ENCODE measurements at places on chromosomes 2 and 18. TPM values are rescaled to one million over a fixed set of nuclear protein-coding genes. Genes with fewer than 3 reads are reported as not detected.

- no peak for DNase-seq
Measured at GRCh38 chr18:73615506-73615905, 532.1 kb downstream of the FBXO15 start.

GPR39 gene
- total RNA-seq: 1.9 TPM

PMAIP1 gene
- 11.8 TPM for total RNA-seq

HOXD12 gene
- total RNA-seq: 0.27 TPM

MSH2 gene
- 10.6 TPM for total RNA-seq

SERPINB2 gene
- 88.7 TPM for total RNA-seq

DNA sequence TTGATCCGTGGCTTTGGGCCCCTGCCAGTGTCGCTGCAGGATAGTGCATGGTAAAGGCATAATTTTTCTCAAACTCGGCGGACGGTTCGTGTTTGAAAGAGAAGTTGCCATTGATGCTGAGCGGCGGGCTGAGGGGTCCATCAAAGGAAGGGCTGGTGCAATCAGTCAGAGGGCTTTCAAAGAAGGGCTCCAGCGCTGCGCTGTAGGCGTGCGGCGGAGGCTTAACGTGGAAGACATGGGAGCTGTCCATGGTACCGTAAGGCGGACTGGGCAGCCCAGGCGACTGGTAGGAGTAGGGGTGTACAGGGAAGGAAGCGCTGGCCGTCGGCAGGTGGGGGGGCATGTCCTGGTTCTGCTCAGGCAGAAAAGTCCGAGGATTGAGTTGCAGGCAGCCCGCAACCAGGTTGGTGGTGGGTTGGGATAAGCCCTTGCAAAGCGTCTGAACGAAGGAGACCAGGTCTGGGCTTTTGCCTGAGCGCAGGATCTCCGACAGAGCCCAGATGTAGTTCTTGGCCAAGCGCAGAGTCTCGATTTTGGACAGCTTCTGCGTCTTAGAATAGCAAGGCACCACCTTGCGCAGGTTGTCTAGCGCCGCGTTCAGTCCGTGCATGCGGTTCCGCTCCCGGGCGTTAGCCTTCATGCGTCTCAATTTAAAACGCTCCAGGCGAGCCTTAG is 2.3 kb downstream of the NEUROD1 start:
- DNase-seq: no peak

DNA sequence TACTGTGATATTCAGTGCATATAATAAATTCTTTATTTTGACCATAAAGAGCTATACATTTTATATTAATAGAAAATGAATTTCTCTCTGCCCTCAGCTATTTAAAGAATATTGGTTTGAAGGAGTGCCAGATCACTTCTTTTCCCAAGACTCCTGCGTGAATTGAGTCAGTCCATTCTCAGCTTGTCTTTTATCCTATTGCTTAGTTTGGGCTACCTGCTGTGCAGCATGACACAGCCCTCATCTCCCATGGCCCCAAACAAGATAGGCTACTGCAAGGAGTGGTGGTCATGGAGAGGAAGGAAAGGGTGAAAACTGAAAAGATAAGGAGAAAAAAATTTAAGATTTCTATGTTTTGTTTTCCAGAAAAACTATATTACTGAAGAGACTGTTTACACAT is 10.1 kb upstream of the FBXO11 start:
- no peak for DNase-seq

- no peak for DNase-seq
Measured at GRCh38 chr18:13618760-13619438, 107.5 kb downstream of the FAM210A start.

DNA sequence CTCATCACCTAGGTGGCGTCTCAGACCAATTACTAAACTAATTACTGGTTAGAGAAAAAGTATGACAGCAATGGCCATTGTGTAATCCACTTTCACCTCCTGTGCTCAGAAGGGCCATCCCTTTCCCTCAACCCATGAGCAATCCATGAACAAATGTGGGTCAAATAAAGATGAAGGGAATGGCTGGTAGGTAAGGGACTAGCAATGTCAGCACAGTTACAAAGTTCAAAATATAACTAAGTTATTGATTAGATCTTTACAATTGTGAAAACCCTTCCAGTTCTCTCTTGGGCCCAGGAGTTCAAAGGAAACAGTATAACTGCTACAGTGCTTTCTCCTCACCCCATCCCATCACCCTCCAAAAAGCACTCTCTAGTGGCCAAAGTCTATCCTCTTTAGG is 98.3 kb downstream of the DTNA start:
- DNase-seq: no peak

EVA1A gene
- 10.3 TPM for total RNA-seq

GRCh38 chr2:133484784-133485183 is 83.5 kb downstream of the NCKAP5 start:
- no peak for DNase-seq

DNA sequence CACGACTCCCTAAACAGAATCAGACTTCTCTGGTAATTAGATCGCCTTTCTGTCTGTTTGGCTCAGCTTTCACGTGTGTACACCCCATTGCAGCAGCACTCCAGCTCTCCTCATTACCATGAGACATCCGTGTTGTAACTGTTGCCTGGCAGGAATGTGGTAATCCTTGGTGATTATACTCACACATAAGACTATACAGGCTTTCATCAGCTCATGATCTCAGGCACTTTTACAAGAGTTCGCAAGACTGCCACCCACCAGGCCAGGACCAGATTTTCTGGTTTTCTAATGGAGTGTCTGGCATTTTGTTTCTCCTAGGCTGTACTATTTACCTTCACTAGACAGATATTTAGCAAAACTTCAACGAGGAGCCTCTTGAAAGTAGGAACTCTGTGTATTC is 50.2 kb downstream of the ACVR1 start:
- DNase-seq: peak; percentile 75

ALPI gene
- total RNA-seq: not detected

DNA sequence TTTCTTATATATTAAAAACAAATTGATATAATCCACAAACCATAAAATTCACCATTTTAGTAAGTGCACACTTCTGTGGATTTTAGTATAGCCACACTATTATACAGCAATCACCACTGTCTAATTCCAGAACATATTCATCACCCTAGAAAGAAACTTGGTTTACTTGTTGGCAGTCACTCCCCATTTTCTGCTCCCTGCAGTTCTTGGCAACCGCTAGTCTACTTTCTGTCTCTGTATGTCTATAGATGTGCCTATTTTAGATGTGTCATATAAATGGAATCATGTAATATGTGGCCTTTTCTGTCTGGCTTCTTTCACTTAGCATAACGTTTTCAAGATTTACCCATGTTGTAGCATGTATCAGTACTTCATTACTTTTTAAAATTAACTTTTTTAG is 5.7 kb downstream of the CKAP2L start:
- DNase-seq: no peak

DNA sequence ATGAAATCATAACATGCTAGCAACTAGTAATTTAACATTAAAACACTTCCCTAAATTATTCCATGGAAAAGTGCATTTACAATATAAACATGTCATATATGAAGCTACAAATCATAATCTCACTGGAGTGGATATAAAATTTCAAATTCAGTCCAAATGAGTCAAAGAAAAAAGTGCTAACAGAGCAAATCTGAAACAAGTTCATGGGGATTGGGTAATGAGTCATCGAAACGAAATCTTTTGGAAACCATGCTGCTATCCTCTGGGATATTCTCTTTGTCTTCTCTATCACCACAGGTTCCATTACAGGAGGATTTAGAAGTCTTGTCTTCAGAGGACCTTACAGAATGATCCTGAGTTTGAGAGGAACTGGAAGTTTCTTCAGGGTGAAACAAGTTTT is 34.1 kb downstream of the STK17B start:
- no peak for DNase-seq

ITGB6 gene
- total RNA-seq: 1.8 TPM

DNA sequence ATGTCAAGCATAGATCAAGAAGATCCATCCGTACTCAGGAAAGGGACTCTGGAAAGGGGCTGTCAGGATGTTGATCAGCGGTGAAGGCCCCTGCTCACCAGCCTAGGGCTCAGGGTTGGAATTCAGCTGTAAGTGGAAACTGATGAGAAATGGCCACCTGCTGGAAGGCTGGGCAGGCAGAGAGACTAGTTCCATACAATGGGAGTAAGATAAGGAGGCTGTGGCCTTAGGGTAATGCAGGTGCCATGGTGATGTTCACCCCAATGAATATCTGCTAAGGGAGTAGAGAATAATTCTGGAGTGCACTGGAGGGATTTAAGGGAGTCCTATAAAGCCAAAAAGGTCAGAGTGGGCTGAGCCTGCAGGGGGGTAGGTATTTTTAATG is 256.6 kb downstream of the CYRIA start:
- DNase-seq: no peak

DNA sequence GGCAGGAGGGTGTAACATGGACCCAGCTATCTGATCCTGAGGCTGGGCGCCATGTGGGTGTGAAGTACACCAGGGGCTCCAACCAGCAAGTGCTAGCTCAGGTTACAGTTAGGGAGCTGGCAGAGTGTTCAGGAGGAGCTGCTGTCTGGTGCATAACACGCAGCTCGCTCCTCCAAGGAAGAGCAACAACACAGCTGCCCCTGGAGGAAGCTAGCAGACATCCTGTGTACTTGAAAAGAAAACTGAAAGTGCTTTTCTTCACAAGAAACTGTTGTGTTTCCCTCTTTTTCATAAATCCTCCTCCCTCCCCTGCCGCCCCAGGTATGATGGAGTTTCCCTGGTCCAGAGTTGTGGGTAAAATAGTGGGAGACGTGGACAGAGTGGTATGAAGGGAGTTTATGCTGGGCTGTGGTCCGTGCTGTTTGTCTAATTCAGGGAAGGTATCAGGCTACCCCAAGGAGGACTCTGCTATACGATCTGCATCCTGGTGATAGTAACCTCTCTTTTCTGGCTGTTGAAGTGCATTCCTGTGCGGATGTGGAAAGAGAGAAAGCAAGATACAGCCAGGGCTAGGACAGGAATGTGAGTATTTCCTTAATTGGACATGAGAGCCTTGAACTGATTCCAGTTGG is 6.1 kb upstream of the LBH start:
- DNase-seq: peak; percentile 82

DNA sequence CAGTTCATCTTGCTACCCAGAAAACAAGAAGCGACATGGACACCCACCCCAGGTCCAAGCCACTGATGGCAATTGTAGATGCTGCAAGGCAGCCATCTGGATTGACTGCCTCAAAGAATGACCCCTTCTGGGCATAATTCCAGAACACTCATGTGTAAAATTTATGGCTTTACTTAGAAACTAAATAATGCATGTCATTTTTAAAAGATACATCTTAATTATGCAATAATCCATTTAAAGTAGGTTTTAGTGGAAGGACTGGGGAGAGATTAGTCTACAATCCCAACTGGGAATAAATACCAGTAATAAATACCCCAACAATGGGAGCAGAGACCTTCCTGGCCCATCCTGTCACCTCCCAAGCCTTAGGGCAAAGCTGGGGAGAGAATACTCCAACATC is 247.7 kb downstream of the SS18 start:
- DNase-seq: no peak

DNA sequence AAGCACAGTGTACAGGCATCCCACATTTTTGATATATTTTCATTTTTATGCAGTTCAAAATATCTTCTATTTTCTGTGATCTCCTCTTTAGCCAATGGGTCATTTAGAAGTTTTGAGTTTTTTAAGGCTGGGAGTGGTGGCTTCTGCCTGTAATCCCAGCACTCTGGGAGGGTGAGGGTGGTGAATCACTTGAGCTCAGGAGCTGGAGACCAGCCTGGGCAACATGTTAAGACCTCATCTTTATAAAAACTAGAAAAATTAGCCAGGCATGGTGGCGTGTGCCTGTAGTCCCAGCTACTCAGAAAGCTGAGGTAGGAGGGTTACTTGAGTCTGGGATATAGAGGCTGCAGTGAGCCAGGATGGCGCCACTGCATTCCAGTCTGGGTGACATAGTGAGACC is 17.8 kb downstream of the UBR3 start:
- no peak for DNase-seq

IL37 gene
- total RNA-seq: 132 TPM

UNC80 gene
- total RNA-seq: 0.15 TPM

DNA sequence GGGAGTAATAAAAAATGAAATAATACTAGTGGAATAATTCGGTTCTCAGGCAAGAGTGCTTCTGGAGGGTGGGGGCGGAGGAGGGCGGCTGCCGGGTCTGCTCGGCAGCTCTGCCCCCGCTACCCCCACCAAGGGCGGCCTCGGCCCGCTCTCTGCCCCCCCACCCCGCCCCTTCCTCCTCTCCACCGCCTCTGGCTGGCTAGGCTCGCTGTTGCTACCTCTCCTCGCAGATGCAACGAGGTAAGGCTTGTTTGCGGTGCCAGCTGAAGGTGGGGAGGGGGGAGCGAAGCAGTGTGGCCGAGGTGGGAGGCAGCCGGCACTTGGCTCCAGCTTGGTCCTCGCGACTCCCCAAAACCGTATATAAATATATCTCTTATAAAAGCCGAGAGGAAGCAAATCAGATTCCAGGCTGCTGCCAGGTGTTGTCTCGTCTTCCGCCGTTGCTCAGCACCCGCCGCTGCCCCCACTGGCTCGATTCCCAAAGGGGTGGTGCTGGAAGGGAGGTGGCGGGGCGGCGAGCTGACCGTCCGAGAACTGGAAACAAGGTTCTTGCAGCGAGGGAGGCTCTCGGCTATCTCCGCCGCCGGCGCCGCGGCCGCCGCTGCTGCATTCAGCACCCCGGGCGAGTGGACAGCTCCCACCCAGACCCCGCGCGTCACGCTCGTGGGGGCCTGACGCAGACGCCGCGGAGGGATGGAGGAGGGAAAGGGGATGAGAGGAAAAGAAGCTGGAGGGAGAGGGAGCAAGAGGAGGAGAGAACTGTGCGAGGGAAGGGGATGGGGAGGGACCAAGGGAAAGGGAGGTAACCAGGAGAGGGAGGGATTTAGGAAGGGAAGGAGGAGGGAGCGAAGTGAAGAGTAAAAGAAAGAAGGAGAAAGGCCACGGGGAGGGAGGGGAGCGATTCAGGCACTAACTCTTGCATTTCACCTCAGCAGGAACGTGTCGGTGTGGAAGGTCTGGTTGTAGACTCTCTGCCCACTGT is at the start of gene MARCHF4:
Gene MARCHF4, minus strand, starts transcription at position 763 of the 982 bp plus-strand sequence. CDS start 2,223 bp downstream, outside the sequence.
- DNase-seq: peak; percentile 42

GRCh38 chr2:102615620-102616436 is 3.5 kb upstream of the SLC9A2 start:
- DNase-seq: no peak

EMILIN2 gene
- total RNA-seq: 4.8 TPM

DNA sequence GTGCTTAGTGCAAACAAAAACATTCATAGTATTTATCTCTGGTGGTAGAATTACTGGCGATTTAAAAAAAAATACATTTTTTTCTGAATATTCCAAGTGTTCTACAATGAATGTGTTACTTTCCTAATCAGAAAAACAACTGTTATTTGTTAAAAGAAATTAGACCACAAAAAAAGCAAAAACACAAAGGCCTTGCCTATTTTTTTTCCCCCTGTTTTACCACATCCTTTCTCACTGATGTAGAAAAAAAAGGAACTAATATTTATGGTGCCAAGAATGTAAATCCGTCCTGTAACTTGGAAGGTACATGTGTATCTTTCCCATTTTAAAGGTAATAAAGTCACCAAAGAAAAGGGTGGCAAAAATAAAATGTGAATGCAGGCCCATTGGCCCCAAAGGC is 28.4 kb upstream of the MGAT4A start:
- no peak for DNase-seq

GRCh38 chr18:38606841-38607240 is 1041.2 kb upstream of the CELF4 start:
- DNase-seq: no peak

All from lower leg skin (tissue), 4 donors.